ENCODE measurements at places on chromosomes 7 and 10. TPM values are rescaled to one million over a fixed set of nuclear protein-coding genes. Genes with fewer than 3 reads are reported as not detected.

DNA sequence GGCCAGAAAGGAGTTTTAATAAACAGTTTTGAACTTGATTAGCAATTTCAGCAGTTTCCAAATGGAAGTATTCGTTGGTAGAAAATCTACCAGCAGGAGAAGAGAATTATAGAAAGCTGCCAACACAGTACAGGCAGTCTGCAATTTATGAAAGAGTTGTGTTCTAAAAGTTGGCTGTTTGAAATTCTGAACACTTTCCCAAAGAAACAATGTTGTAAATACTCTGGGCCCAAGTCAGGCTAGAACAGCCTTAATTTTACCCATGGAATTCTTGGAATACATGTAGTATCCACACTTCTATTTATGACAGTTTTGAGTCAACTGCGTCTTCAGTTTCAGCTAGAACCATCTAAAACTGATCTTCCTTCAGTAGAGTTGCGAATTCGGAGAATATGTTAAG is 42.5 kb downstream of the AVL9 start:
- DNase-seq: no peak

DNA sequence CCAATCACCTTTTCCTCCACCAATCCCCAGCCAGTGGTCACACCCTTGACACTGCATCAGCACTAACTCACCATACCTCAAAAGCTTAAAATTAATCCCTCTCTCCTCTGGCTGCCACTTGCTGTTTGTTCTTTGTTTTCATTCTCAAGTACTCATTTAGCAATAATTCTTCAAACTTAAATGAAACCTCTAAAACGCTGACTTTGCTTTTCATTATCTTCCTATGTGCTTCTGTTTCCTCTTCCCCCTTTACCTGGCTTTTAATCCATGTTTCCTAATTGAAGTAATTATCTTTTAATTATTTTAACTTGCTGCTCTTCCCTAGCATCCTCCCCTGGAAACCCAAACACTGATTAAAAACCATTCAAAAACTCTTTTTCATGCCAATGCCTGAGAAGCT is 348.9 kb upstream of the MEOX2 start:
- no peak for DNase-seq

Gene ANKRD30A
- not detected for total RNA-seq

- DNase-seq: no peak
These were observed 155.1 kb downstream of the GALNT11 start for GRCh38 chr7:152180587-152180986.

Gene NUTM2B
- total RNA-seq: 3.3 TPM

Gene CTAGE8
- not detected for total RNA-seq

Gene SLC26A3
- total RNA-seq: 6.6 TPM

DNA sequence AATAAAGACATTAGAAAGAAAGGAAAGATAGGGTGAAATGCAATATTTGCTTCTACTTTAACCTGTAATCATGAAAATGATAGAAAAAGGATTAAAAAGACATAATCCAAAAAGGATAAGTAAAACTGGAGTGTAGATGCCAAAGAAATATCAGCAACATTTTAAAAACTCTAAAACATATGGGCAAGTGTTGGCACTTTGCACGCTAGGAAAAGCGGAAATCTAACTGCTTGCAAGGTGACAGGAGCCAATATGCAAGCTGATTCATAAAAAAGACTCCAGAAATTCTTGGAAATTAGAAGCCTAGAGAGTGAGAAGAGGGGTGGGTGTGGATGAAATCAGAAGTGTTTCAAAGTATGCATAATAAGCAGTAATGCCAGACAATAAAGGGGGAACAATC is 161.1 kb downstream of the SEMA3E start:
- DNase-seq: no peak

- DNase-seq: no peak
These were observed 148.8 kb downstream of the LRRC4 start for GRCh38 chr7:127882313-127882920.

Gene TMEM270
- not detected for total RNA-seq

DNA sequence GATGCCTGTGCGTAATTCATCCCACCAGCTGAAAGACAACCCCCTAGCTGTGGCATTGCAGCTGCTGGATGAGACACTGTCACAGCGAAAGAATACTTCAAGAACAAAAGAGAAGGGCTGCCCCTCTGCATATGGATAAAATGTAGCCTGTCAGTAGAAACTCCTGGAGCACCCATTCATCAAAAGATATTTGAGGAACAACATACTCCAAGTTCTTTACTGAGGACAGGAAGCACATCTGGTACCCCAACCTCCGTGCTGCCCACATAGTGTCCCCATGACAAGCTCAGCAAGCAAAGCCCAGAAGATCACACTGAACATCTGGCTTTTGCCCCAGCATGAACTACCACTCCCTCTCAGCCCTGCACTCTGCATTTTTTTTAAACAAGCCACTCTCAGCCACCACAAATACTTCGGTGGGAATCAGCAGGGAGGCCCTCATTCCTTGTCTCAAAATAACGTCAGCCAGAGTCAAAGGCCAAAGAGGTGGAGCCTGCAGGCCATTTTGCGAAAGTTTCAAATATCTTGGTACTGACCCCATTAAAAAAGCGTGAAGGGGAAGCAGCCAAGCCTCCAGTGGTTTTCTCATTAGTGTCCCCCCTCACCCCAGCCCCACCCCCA is 1.7 kb downstream of the CREB3L2 start:
- no peak for DNase-seq

Gene SRI
- total RNA-seq: 255 TPM

DNA sequence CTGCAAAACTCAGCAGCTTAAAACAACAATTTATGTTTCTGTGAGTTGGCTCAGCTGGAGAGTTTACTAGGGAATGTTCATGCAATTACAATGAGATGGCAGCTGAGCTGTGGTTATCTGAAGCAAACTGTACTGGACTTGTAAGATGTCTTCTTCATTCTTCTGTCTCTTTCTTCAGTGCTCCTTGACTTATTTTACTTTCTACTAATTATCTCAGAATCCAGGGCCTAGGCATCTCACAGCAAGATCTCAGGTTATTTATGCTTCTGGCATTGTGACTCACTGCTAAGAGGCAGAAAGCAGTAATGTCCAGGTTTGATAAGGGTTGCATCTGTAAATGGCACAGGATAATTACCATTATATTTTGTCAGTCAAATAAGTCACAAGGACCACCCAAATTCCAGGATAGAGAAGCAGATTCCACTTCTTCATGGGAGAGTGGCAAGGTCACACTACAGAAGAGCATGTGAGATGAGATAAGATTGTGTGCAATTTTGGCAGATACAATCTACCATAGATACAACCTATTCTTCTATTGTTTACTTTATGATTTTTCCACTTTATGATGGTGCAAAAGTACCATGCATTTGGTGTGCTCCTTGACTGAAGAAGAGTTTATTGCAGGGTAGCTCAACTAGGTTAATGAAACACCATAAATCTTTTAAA is 16.8 kb downstream of the VIM start:
- DNase-seq: no peak

Data from Peyer's patch (tissue), 4 donors.